ENCODE measurements at places on chromosomes 4 and X. TPM values are rescaled to one million over a fixed set of nuclear protein-coding genes. Genes with fewer than 3 reads are reported as not detected.

- no peak for DNase-seq
Observed at GRCh38 chrX:27163236-27163635, 299.9 kb downstream of the PPP4R3C start.

CNKSR2 gene
- total RNA-seq: 0.76 TPM

SYAP1 gene
- total RNA-seq: 30.8 TPM

GRCh38 chr4:176635372-176636261, 157.1 kb downstream of the VEGFC start:
- DNase-seq: peak; percentile 96

GRCh38 chr4:88008122-88008742, 797 bp downstream of the PKD2 start:
- DNase-seq: peak; percentile 80

EREG gene
- total RNA-seq: 4.4 TPM

DNA sequence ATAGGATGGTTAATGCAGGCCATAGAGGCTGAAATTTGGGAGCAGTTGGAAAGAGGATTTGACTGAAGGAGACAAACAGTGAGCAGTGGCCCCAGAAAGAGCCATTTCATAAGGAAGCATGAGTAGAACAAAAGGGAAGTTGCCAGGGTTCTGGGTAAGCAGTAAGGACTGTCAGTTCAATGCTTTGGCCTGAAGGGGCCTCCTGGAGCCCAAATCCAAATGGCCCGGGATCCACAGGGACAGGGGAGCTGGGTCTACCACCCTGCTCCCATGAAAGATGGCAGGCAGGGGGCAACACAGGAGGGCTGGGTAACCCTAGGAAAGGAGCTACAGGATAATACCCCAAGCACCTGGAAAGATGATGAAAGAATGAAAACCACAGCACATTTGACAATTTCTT, 4.1 kb upstream of the INTS6L start:
- DNase-seq: no peak

All from GM23248 (cell line).